ENCODE measurements at places on chromosomes 1 and 21. TPM values are rescaled to one million over a fixed set of nuclear protein-coding genes. Genes with fewer than 3 reads are reported as not detected.
A peak's percentile ranks its signal among the peaks of the same experiment; 100 is the strongest.

GRCh38 chr1:51131185-51131584 is 29.2 kb downstream of the C1orf185 start:
- no peak overlapping the region for H3K4me3 ChIP-seq
- no peak for DNase-seq
- peaks cover 12% of the 10 kb centered on the region for H3K27me3 ChIP-seq

DNA sequence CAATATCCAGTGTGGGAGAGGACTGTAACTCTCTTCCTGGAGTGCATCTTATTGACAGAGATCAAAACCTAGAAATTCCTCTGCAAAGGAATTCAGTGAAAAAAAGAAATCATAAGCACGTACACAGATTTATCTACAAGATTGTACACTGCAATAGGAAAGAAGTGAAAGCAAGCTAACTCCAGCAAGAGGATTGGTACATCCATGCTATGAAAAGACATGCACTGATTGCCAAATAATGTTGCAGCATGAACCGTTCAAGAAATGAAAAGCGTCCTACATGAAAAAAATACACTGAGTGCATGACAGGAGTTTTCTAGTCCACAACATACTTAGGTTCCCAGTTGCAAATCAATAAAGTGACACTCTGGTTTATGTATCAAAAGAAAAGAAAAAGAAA is 1.9 kb upstream of the MGST3 start:
- H3K4me1 ChIP-seq: peaks cover 13% of the 10 kb centered on the region
- no peak for DNase-seq
- peaks cover 3% of the 10 kb centered on the region for H3K36me3 ChIP-seq
- peak overlapping the region; percentile 8 for H3K27ac ChIP-seq
- peak overlapping the region; percentile 52 for H3K4me3 ChIP-seq
- peaks cover 12% of the 10 kb centered on the region for H3K27me3 ChIP-seq

- no peak for DNase-seq
- peaks cover 2% of the 10 kb centered on the region for H3K36me3 ChIP-seq
- no peak overlapping the region for H3K4me3 ChIP-seq
- peaks cover 9% of the 10 kb centered on the region for H3K4me1 ChIP-seq
Observed at GRCh38 chr1:26496861-26497260, 24.6 kb downstream of the HMGN2 start.

Gene SLC1A7
- not detected for total RNA-seq

- peaks cover 12% of the 10 kb centered on the region for H3K4me1 ChIP-seq
- H3K4me3 ChIP-seq: no peak overlapping the region
- no peak overlapping the region for H3K27ac ChIP-seq
- DNase-seq: no peak
Observed at GRCh38 chr1:109873278-109874175, 37.1 kb upstream of the CSF1 start.

All from activated T-helper 1 cell treated with anti-CD3 and anti-CD28 coated beads, Interleukin-12 subunit alpha, Interleukin-12 subunit beta, Interleukin-2, Interleukin-4 antibody, amounts not matched to agents 30 ng/mL and 10 ng/mL and 1 ng/mL, durations not matched to agents 14 hours and 24 hours and 36 hours (primary cell).